Neural progenitor cell (in vitro differentiated cells): ENCODE measurements at places on chromosomes 12 and 14. TPM values are rescaled to one million over a fixed set of nuclear protein-coding genes. Genes with fewer than 3 reads are reported as not detected.

KRT85 gene
- total RNA-seq = not detected in 2 replicates

OASL gene
- not detected in 2 replicates for total RNA-seq

GPR84 gene
- not detected in 2 replicates for total RNA-seq

GSG1 gene
- total RNA-seq = not detected in 2 replicates

HECTD4 gene
- 11.0 and 16.8 TPM in 2 replicates for total RNA-seq

P3H3 gene
- 14.1 and 52.6 TPM in 2 replicates for total RNA-seq

ADAM21 gene
- total RNA-seq = 0.12 and 0.80 TPM in 2 replicates

SRSF9 gene
- total RNA-seq = 257 and 273 TPM in 2 replicates

CACNA2D4 gene
- total RNA-seq = 3.0 and 8.5 TPM in 2 replicates

KRT2 gene
- not detected in 2 replicates for total RNA-seq

AQP5 gene
- 0.09 TPM in 1 of 2 replicates, not detected in the other for total RNA-seq

SERPINA1 gene
- 0.13 and 0.43 TPM in 2 replicates for total RNA-seq

PTGDR gene
- 0.58 and 0.71 TPM in 2 replicates for total RNA-seq

GPRC5D gene
- total RNA-seq = not detected in 2 replicates

INTS13 gene
- total RNA-seq = 46.6 and 70.8 TPM in 2 replicates

SAMD15 gene
- 2.2 and 2.4 TPM in 2 replicates for total RNA-seq

KRT71 gene
- total RNA-seq = not detected in 2 replicates
